ENCODE measurements at places on chromosomes 2 and 18. TPM values are rescaled to one million over a fixed set of nuclear protein-coding genes. Genes with fewer than 3 reads are reported as not detected.

The CAVIN2 gene
- total RNA-seq, result 11.5 TPM

The LHCGR gene
- total RNA-seq, result under 0.01 TPM

The ARL5A gene
- 45.5 TPM for total RNA-seq

The KCNE4 gene
- 8.3 TPM for total RNA-seq

The SERPINB10 gene
- not detected for total RNA-seq

The RBKS gene
- 1.1 TPM for total RNA-seq

The KCNIP3 gene
- total RNA-seq, result 0.83 TPM

The PRLH gene
- total RNA-seq, result not detected

DNA sequence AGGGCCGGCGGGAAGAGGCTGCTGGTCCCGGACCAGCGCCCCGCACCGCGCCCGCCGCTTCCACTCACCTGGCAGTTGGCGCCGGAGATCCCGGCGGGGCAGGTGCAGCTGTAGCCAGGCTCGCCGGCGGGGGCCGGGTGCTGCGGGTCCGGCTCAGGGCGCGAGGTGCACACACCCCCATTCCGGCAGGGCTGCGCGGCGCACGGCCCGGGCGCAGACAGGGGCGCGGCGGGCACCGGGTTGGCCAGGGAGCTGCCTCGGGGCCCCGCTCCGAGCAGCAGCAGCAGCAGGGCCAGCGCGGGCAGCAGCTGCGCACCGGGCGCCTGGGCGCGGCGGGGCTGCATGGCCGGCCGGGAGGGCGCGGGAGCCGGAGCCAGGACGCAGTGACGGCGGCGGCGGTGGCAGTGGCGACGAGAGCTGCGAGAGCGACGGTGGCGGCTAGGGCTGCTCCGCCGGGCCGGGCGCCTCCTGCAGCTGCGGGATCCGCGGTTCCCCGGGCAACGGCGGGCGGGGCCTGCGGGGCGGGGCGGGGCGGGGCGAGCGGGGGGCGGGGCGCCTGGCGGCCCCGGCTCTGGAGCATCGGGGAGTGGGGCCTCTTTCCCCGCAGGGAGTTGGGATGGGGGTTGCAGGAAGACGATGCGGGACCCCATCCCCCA lies at the start of gene DNER:
Gene DNER (minus strand): TSS at position 476 of the 656 bp plus-strand sequence. CDS start 132 bp downstream, at position 344.
- H3K4me3 ChIP-seq, result peak within 1 kb of the TSS; percentile 38
- no peaks in the 10 kb centered on the region for H3K36me3 ChIP-seq
- H3K27me3 ChIP-seq, result peaks cover 36% of the 10 kb centered on the region
- no peak within 1 kb of the TSS for H3K27ac ChIP-seq

GRCh38 chr2:232333361-232334135 lies 45.0 kb upstream of the ALPP start:
- no peaks in the 10 kb centered on the region for H3K4me1 ChIP-seq
- no peaks in the 10 kb centered on the region for H3K36me3 ChIP-seq
- H3K4me3 ChIP-seq, result no peak overlapping the region
- H3K27me3 ChIP-seq, result no peaks in the 10 kb centered on the region

DNA sequence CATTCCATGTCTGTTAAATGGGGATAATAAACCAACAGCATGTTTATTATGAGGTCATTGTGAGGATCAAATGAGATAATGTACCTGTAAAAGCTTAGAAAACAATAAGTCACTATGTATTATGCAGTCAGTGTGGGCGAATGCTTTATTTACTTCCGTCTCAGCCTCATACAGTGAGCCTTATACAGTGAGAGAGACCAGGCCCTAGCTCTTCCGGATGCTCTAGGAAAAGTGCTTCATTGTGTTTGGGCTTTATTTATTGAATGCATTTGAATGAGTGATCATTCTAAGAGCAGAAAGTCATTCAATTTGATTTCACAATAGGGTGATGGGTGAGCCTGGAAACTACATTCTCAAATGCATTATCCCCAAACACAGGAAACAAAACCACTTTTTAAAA lies 603.9 kb upstream of the FANCL start:
- no peak overlapping the region for H3K4me3 ChIP-seq
- H3K27me3 ChIP-seq, result no peaks in the 10 kb centered on the region
- H3K4me1 ChIP-seq, result no peaks in the 10 kb centered on the region
- DNase-seq, result no peak

GRCh38 chr18:29560270-29560669 lies 1383.3 kb upstream of the CDH2 start:
- no peaks in the 10 kb centered on the region for H3K27me3 ChIP-seq
- H3K4me3 ChIP-seq, result no peak overlapping the region
- no peaks in the 10 kb centered on the region for H3K4me1 ChIP-seq
- DNase-seq, result no peak
- no peaks in the 10 kb centered on the region for H3K36me3 ChIP-seq

- no peaks in the 10 kb centered on the region for H3K36me3 ChIP-seq
- peak; percentile 21 for DNase-seq
- H3K4me1 ChIP-seq, result no peaks in the 10 kb centered on the region
- H3K27ac ChIP-seq, result no peak overlapping the region
- no peak overlapping the region for H3K4me3 ChIP-seq
These were observed 116.0 kb downstream of the PLA2R1 start for GRCh38 chr2:159946326-159946999.

GRCh38 chr18:44107187-44107586 lies 573.5 kb upstream of the SETBP1 start:
- H3K27ac ChIP-seq, result no peak overlapping the region
- no peaks in the 10 kb centered on the region for H3K4me1 ChIP-seq
- no peaks in the 10 kb centered on the region for H3K36me3 ChIP-seq
- no peak overlapping the region for H3K4me3 ChIP-seq

GRCh38 chr18:70261141-70261788 lies 27.6 kb upstream of the SOCS6 start:
- DNase-seq, result no peak
- no peaks in the 10 kb centered on the region for H3K27me3 ChIP-seq
- H3K4me3 ChIP-seq, result no peak overlapping the region
- H3K27ac ChIP-seq, result no peak overlapping the region

GRCh38 chr2:39487398-39488250 lies 50.5 kb upstream of the MAP4K3 start:
- peak overlapping the region; percentile 27 for H3K27ac ChIP-seq
- peak; percentile 69 for DNase-seq
- no peak overlapping the region for H3K4me3 ChIP-seq
- H3K27me3 ChIP-seq, result no peaks in the 10 kb centered on the region
- no peaks in the 10 kb centered on the region for H3K36me3 ChIP-seq
- peaks cover 8% of the 10 kb centered on the region for H3K4me1 ChIP-seq

GRCh38 chr2:111667542-111668273 lies 216.3 kb downstream of the ANAPC1 start:
- H3K4me3 ChIP-seq, result no peak overlapping the region
- no peak overlapping the region for H3K27ac ChIP-seq
- no peaks in the 10 kb centered on the region for H3K36me3 ChIP-seq
- peak; percentile 81 for DNase-seq
- H3K4me1 ChIP-seq, result peaks cover 9% of the 10 kb centered on the region

DNA sequence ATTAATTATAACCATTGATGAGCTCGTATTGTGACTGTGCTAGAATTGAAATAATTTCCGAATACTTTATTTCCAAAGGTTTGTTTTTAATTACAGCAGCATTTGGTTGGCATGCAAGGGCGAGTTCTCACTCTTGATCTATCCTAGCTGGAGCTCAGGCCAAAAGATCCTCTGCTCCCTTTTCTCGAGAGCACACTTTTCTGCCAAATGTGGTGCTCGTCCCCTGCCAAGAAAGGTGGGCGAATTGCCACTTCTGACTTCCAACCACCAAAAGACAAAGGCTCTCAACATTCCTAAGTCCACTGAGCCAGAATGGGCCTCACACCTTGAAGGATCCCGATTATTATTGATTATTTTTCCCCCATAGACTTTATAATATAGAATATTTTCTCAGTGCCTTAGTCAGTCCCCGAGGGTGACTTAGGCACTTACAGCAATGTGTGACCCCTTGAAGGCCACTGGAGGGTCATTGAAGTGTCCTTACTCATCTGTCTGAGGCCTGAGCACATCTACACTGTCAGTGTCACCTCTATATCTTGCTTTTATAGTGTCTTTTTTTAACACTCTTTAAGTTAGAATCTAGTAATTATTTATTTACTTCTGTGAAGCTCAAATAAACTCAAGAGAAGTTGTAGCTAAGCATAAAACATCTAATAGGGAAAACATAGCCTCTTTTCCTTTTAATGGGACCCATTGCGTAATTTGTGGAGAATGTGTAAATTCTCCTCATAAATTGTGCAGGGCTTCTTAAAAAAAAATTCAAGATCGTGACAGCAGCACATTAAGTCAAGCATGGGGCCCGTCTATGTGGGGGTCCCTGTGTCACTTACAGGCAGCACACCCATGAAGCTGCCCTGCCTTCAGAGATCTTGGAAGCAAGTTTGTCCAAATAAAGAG lies 98.3 kb downstream of the MEIS1 start:
- no peak overlapping the region for H3K4me3 ChIP-seq
- no peak for DNase-seq
- peaks cover 22% of the 10 kb centered on the region for H3K4me1 ChIP-seq
- no peaks in the 10 kb centered on the region for H3K27me3 ChIP-seq
- peaks cover 24% of the 10 kb centered on the region for H3K36me3 ChIP-seq

DNA sequence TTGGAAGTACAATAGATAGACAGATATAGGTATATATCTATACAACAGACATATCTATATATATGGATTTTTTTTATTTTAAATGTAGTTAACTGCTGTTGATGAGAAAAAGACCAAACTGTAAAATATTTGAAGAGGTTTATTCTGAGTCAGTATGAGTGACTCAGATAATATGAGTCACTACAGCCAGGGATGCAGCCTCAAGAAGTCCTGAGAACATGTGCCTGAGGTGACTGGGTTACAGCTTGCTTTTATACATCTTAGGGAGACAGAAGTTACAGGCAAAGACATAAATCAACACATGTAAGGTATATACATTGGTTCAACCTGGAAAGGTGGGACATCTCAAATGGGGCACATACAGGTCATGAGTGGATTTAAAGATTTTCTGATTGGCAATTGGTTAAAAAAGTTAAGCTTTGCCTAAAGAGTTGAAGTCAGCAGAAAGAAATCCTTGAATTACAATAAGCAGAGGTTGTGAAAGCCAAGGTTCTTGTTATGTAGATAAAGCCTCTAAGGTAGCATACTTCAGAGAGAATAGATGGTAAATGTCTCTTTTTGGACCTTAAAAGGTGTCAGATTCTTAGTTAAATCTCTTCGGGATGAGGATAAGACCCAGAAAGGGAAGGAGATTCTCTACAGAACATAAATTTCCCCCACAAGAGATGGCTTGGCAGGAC lies 149.9 kb downstream of the RBM43 start:
- H3K4me1 ChIP-seq, result no peaks in the 10 kb centered on the region
- H3K36me3 ChIP-seq, result no peaks in the 10 kb centered on the region
- H3K27me3 ChIP-seq, result no peaks in the 10 kb centered on the region

DNA sequence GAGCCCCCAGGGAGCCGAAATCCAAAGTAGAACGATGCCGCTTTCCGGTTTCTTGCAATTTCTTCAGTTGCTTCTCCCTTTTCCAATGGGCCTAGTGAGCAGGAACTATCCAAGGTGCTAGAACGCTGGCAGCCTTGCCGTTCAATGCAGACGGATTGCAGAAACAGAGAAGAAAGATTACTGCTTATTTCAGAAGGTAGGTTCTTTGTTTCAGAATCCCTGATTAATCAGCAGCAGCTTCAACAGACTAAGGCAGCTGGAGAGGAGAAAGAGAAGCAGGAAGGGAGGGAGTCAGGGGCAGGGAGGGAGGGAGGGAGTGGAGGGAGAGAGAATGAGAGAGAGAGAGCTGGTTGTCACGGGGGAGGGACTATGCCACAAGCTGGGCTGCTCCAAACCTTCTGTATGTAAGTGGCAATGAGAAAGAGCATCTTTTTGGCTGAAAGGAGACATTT lies 576 bp downstream of the NYAP2 start:
- no peaks in the 10 kb centered on the region for H3K4me1 ChIP-seq
- no peaks in the 10 kb centered on the region for H3K36me3 ChIP-seq
- H3K27ac ChIP-seq, result no peak overlapping the region
- no peaks in the 10 kb centered on the region for H3K27me3 ChIP-seq

- peak; percentile 74 for DNase-seq
- no peaks in the 10 kb centered on the region for H3K27me3 ChIP-seq
- no peaks in the 10 kb centered on the region for H3K36me3 ChIP-seq
- peaks cover 4% of the 10 kb centered on the region for H3K4me1 ChIP-seq
- H3K27ac ChIP-seq, result no peak overlapping the region
These were observed 75.3 kb downstream of the VSNL1 start for GRCh38 chr2:17615728-17616351.

- peak overlapping the region; percentile 43 for H3K27ac ChIP-seq
- peak overlapping the region; percentile 52 for H3K4me3 ChIP-seq
- no peaks in the 10 kb centered on the region for H3K27me3 ChIP-seq
These were observed 879 bp upstream of the EPAS1 start for GRCh38 chr2:46296216-46296839.

GRCh38 chr18:34258176-34258575 lies 33.5 kb upstream of the NOL4 start:
- no peak for DNase-seq
- H3K4me3 ChIP-seq, result no peak overlapping the region
- H3K4me1 ChIP-seq, result no peaks in the 10 kb centered on the region
- no peaks in the 10 kb centered on the region for H3K27me3 ChIP-seq
- no peak overlapping the region for H3K27ac ChIP-seq

GRCh38 chr18:27674411-27674810 lies 489.3 kb upstream of the CHST9 start:
- no peak overlapping the region for H3K4me3 ChIP-seq
- DNase-seq, result no peak
- no peaks in the 10 kb centered on the region for H3K4me1 ChIP-seq
- no peaks in the 10 kb centered on the region for H3K36me3 ChIP-seq

GRCh38 chr2:68368654-68369336 lies 3.7 kb downstream of the PLEK start:
- no peaks in the 10 kb centered on the region for H3K4me1 ChIP-seq
- H3K27me3 ChIP-seq, result peaks cover 18% of the 10 kb centered on the region
- DNase-seq, result peak; percentile 81
- H3K4me3 ChIP-seq, result no peak overlapping the region

- no peak for DNase-seq
- H3K4me3 ChIP-seq, result no peak overlapping the region
- H3K27me3 ChIP-seq, result no peaks in the 10 kb centered on the region
- no peak overlapping the region for H3K27ac ChIP-seq
- H3K4me1 ChIP-seq, result peaks cover 26% of the 10 kb centered on the region
- H3K36me3 ChIP-seq, result 0 out of 2 replicates have a peak, but pooled peaks cover 1% of the 10 kb centered on the region
These were observed 40.7 kb downstream of the ACVR1 start for GRCh38 chr2:157835425-157835824.

- no peak overlapping the region for H3K4me3 ChIP-seq
- H3K36me3 ChIP-seq, result no peaks in the 10 kb centered on the region
- DNase-seq, result no peak
- H3K27me3 ChIP-seq, result no peaks in the 10 kb centered on the region
- no peak overlapping the region for H3K27ac ChIP-seq
These were observed 353.1 kb downstream of the NUP35 start for GRCh38 chr2:183477296-183477695.

DNA sequence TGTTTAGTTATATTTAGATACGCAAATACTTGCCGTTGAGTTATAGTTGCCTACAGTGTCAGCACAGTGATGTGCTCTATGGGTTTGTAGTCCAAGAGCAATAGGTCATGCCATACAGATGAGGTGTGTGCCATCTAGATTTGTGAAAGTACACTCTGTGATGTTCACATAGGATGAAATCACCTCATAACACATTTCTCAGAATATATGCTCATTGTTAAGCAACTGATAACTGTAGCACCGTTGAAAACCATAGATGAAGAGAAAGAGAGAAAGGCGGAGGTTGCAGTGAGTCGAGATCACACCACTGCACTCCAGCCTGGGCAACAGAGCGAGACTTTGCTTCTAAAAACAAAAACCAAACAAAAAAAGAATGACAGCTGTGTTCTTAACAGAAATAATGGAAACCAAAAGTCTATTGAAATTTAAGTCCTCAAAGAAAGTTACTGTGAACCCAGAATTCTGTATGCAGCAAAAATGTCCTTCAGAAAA lies 9.5 kb downstream of the DGKD start:
- H3K36me3 ChIP-seq, result peaks cover 1% of the 10 kb centered on the region
- no peaks in the 10 kb centered on the region for H3K27me3 ChIP-seq
- no peaks in the 10 kb centered on the region for H3K4me1 ChIP-seq
- no peak overlapping the region for H3K4me3 ChIP-seq
- H3K27ac ChIP-seq, result no peak overlapping the region

GRCh38 chr2:95215018-95215612 lies 7.8 kb downstream of the ZNF892 start:
- H3K27me3 ChIP-seq, result no peaks in the 10 kb centered on the region
- no peaks in the 10 kb centered on the region for H3K4me1 ChIP-seq
- no peak for DNase-seq
- no peak overlapping the region for H3K27ac ChIP-seq
- H3K36me3 ChIP-seq, result peaks cover 25% of the 10 kb centered on the region
